Stimulated activated CD8-positive, alpha-beta memory T cell treated with anti-CD3 and anti-CD28 coated beads, Interleukin-7, amount 100 ng/mL, for 1 hour (primary cell): ENCODE measurements at places on chromosomes 2 and 18.

DNA sequence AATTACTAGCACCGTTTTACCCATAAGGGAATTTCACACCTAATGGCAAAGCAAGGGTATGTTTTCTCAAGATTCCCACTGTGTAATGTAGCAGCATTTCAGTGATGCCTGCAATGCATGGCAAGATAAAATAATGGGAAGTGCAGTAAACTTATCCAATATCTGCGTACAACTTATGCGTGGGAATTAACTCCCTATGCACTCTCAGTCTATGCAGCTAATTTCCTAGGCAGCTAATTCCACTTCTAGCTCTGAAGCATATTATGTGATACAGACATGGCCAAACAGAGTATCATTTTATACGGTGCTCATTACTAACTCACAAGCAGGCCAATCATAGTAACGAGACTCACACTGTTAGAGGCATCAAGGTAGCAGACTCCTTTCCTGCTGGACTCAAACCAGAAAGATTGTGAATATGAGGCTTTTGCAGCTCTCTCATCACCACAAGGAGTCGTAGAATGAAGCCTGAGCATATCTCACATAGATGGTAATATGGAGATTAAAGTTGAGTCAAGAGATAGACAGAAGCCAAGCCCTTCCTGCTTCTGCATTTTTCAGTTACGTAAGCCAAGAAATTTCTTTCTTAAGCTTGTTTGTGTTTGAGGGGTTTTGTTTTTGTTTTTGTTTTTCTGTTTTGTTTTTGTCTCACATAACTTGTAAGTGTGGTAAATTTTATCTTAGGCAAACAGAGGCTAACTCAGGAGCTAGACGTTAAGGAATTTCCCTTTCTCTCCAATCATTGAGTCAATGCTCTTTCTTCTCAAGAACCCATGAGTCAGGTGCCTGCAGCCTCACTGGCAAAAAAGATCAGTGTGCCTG is 34.8 kb upstream of the ITGAV start:
- DNase-seq, result no peak

DNA sequence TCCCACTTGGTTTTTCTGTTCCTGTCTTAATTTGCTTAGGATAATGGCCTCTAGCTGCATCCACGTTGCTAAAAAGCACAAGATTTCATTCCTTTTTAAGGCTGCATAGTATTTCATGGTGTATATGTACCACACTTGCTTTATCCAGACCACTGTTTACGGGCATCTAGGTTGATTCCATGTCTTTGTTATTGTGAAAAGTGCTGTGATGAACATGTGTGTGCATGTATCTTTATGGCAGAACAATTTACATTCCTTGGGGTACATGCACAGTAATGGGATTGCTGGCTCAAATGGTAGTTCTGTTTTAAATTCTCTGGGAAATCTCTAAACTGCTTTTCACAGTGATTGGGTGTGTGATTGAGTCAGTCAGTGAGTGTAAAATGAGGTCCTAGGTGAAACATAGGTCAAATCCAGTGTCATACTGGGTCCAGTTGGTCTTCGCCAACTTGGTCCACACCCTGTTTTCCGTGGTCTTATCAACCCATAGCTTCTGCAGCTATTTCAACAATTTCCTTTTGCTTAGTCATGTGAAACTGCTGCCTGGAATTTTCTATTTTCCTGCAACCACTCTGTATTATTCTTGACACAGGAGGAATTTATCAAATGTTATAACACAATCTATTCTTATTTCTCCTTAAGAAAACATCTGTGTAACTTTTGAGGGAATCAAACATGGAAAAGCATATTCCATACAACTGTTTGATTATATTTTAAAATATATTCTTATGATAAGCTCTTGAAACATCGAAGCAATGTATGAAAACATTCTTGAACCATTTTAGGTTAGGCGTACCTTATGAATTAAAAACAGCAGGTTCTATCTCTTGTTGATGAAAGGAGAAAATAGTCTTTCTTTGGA is 82.9 kb downstream of the ADCYAP1 start:
- DNase-seq, result no peak

DNA sequence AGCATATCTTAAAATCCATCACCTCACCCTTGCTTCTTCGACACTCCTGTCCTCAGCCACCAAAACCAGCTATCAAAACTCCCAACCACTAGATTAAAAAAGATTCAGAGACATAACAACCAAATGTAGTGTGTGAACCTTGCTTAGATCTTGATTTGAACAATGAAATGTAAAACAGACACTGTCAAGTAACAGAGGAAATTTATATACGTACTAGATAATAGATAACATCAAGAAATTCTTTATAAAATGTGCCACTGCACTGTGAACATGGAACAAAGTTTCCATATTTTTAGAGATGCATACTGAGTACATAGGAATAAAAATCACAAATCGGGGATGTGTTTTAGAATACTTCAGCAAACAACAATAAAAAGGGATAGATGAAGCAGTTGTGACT is 86.0 kb downstream of the THADA start:
- no peak for DNase-seq

- no peak for DNase-seq
Measured at GRCh38 chr2:143607231-143608062, 478.2 kb downstream of the ARHGAP15 start.

DNA sequence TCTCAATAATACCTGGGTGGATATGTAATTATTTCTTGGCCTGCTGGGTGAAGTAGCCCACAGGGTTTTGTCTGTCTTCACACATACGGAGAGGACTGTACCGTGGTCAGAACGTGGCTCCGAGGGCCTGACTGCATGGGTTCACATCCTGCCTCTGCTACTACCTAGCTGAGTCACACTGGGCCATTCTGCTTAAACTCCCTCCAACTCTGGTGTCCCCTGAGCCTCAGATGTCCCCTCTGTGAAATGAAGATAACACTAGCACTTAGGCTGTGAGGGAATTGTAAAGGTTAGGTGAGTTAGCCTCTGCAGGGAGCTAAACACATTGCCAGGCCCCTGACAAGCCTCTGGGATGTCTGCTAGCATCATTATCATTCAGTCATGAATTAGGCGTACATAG is 120.1 kb upstream of the NABP1 start:
- DNase-seq, result no peak

- DNase-seq, result no peak
Measured at GRCh38 chr2:1266351-1266750, 146.9 kb upstream of the TPO start.

DNA sequence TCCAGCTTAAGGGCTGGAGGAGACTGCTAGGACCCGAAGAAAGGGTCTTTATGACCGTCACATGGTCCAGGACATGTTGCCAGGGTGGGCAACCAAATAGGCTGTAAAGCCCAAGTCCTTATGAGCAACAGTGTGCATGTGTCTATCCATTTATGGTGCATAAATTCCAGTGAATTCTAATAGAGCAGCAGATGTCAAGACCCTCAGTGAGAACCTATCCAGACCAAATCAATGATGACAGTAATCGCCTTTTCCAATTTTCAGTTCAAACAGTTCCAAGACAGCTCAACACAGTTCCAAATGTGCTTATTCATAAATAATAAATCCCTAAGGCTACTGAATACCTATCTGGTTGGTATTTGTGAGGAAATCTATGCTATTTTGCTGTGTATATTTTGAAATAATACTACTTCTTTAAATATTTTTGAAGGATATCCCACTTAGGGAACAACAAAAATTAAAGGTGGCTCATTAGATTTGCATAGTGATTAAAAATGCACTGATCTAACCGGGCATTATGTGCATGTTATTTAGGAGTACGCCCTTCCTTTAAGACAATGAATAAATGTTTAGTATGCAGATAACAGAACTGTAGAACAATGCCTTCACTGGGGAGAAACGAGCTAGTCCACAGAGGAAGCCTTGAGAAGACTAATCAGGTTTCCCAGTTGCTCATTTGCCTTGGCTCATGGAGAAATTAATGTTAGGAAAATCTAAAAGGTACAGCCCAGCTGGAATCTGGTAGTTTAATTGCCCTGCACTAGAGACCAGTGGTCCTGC is 519.5 kb upstream of the CHAC2 start:
- no peak for DNase-seq

DNA sequence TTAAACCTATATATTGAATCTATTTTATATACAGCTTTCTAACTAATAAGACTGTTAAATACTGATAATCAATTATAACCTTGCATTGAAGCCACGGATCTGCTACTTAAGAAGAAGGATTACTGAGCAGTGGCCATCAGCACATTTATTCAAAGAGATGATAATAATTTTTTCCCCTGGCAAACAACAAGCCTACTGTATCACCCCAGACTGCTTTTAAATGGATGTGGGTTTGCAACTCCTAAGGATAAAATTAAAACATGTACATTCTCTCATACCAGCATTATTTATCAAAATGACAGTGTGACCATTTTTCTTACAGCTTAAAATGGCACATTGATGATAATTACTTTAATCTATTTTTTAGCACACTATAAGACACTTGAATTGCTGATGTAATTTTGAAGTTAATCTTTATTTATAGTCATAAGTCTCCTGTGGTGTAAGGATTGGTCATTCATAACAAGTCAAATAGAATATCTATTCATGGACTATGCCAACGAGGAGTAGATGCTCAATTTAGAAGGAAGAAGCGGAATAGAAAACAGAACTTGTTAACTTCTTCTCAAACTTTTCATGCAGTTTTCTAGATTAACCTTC is 517.7 kb downstream of the METTL4 start:
- DNase-seq, result no peak

- no peak for DNase-seq
Measured at GRCh38 chr2:173431191-173431590, 76.5 kb downstream of the CDCA7 start.

GRCh38 chr2:227788561-227789018 is 25.1 kb upstream of the CCL20 start:
- DNase-seq, result no peak

DNA sequence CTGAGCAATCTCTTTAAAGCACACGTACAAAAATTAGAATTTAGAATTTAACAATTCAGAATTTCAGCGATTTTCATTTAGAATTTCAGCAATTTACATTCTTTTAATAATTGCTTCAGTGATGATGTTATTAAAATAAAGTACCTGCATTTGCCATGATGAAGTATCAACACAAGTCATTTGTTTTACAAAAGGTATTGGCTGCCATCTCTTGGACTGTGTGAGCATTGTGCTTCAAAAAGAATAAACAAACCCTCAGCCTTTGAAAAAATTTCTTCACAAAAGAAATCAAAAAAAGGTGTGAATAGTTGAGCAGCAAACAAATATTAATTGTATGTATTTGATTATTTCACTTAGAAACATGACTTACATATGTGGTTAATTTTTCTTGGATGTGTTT is 27.1 kb upstream of the ZC3H15 start:
- DNase-seq, result no peak

- no peak for DNase-seq
Measured at GRCh38 chr2:10383960-10384734, 64.0 kb downstream of the ODC1 start.

- DNase-seq, result no peak
Measured at GRCh38 chr18:38313831-38314230, 748.2 kb upstream of the CELF4 start.

- DNase-seq, result no peak
Measured at GRCh38 chr2:105744909-105745853, at the start of gene NCK2. Gene NCK2, plus strand, starts transcription at chr2:105744912. Its CDS starts 110,152 bp downstream, at chr2:105855064.

- no peak for DNase-seq
Measured at GRCh38 chr2:131045286-131046027, 47.8 kb downstream of the FAM168B start.

DNA sequence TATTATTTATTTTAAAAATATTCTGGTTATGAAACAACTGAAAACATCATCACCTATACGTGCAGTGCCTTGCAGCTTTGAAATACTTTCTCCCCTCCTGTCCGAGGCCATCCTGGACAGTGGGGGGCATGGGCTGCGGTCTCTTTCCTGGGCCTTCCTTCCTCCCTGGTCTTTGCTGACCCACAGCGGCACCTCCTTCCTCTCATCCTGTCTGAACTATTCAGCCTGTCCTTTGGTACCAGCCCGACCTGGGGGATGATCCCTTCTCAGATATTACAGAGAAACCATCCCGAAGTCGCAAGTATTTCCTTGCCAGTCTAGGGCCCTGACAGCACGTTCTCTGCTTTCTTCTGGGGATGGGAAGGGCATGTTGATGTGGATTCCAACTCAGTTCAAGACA is 736.6 kb upstream of the HS6ST1 start:
- no peak for DNase-seq

DNA sequence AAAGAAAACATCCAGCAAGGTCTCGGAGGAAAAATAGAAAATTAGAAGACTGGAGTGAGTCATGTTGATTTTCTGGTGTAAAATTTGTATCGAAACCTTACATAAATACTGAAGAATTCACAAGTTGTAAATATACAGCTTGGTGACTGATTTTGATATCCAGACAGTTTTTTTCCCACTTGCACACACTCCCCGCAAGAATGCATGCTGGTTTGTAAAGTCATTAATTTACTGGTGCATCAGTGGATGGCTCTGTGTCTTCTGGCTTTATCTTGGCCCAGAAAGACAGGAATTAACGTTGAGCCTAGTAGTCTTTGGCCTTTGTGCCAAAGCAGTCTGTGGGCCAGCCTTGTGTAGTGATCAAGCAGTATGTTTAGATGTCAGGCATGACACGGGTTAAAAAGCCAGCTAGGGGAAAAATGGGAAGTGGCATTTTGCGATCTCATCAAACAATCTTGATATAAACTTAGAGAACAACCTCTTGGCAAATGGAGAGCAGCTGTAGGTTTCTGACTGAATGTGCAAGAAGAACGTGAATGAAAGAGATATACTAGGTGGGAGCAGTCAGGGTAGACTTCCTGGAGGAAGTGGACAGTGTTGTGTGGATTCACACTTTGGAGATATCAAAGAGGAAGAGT is 22.7 kb upstream of the CASP8 start:
- DNase-seq, result no peak

GRCh38 chr2:173291412-173291811 is 63.3 kb upstream of the CDCA7 start:
- no peak for DNase-seq

DNA sequence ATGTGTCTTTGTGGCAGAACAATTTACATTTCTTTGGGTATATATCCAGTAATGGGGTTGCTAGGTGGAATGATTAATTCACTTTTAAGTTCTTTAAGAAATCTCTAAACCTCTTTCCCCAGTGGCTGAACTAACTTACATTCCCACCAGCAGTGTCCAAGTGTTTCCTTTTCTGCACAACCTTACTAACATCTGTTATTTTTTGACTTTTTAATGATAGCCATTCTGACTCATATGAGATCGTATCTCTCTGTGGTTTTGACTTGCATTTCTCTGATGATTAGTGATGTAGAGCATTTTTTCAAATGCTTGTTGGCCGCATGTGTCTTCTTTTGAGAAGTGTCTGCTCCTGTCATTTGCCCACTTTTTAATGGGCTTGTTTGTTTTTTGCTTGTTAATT is 43.1 kb upstream of the PTH2R start:
- no peak for DNase-seq

DNA sequence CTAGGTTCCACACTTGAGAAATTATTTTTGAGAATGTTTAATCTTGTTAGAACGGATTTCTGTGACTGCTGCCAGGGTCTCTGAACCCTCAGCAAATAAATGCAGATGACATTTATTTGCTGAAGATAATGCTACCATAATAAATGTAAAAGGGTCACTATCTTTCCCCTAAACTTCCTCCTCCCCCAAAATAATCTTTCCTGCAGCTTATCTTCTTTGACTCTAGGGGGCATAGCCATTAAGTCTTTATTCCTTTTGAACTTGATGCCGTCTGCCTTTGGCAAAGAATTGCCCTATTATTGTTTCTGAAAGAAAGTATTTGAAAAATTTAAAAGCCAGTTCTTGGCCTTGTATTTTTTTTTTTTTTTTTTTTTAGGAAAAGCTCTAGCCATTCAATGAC is 63.6 kb upstream of the ACSL3 start:
- DNase-seq, result no peak

GRCh38 chr2:7031547-7032245 is 114.5 kb downstream of the RNF144A start:
- no peak for DNase-seq
